ENCODE measurements at places on chromosomes 2 and 18.

DNA sequence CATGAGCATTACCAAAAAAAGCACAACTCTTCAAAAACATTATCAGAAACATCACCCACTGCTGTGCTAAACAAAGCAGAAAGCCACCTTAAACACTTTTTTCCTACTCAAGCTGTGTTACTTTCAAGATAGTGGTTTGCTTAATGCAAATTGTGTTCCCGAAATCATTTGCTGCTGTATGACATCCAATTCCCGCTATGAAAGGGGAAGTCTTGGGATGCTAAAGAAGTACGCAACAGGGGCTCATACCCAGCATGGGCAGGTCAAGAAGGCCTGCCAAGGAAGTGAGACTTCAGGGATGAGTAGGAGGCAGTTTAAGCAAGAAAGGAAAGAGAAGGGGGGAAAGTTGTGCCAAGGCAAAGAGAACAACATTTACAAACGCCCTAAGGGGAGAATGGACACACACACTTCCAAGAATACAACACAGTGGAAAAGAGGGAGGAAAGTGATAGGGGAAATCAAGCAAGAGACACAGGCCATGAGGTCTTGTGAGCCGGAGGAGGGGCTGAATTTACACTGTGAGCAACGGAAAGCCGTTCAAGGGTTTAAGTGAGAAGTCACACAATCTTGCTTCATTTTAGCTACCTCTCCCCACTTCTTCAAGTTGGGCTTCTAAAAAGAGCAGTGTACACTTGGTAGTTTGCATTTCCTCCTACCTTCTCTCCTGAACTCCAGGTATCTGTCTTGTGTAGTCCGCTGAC is 4.0 kb downstream of the PTPN2 start:
- DNase-seq, result no peak

- DNase-seq, result no peak
Observed at GRCh38 chr2:70527447-70528080, 26.1 kb downstream of the TGFA start.

DNA sequence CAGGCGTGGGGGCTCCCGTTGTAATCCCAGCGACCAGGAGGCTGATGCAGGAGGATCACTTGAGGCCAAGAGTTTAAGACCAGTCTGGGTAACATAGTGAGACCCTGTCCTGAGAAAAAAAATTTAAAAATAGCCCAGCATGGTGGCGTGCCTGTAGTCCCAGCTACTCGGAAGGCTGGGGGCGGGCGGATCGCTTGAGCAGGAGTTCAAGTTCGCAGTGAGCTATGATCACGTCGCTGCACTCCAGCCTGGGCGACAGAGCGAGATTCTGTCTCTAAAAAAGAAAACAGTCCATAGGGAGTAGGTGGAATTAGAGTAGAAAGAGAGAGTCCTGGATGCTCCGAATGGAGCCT is 325 bp upstream of the TTLL4 start:
- DNase-seq, result no peak

DNA sequence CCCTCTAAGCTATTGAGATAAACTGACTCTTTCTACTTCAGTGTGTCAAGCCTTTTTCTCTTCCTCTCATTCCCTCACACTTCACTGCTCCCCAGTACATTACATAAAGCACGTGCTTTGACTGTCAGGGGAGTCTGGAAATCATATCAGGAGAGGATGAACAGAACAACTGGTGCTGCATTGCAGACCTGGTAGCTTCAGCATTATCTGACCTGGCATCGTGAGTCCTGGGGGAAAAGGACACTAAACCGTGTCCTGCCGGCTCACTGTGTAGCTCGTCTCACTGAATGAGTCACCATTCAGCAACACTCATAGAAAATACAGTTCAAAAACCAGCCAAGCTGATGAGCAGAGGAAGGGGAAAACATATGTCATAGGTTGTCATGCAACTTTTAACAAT is 108.5 kb upstream of the UNC80 start:
- peak; percentile 64 for DNase-seq

GRCh38 chr2:141200191-141200590 is 930.6 kb downstream of the LRP1B start:
- no peak for DNase-seq

GRCh38 chr2:111149882-111150455 is 29.3 kb downstream of the BCL2L11 start:
- no peak for DNase-seq

DNA sequence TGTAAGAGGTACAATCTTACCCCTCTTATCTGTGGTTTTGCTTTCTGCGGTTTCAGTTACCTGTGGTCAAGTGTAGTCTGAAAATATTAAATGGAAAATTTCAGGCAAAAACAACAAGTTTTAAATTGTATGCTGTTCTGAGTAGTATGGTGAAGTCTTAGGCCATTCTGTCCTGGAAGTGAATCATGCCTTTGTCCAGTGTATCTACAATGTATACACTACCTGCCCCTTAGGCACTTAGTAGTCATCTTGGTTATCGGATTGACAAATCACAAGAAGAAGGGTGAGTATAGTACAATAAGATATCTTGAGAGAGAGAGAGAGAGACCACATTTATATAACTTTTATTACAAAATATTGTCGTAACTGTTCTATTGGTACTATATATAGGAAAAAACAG is 43.5 kb downstream of the RAB3GAP1 start:
- DNase-seq, result no peak

- no peak for DNase-seq
Observed at GRCh38 chr2:101197215-101197745, 46.1 kb upstream of the TBC1D8 start.

- peak; percentile 83 for DNase-seq
Observed at GRCh38 chr2:64644458-64645382, 9.0 kb downstream of the SERTAD2 start.

DNA sequence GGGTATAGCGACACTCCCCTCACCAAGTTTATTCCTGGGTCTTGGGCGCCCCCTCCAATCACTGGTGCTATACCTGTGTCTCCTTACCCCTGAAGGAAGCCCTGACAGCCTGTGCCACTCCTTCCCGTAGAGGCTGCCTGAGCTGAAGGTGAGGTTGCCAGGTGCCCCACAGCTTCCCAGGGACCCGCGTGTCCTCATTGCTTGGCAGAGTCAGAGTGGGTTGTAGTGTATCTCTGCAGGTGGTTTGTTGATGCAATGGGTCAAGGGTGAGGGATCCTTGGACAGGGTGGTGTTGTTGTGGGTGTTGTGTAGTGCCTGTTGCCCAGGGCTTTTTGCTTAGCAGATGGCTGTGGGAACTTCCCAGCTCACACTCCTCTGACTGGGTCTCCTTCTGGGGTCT is 438.7 kb upstream of the FSIP2 start:
- no peak for DNase-seq

- DNase-seq, result no peak
Observed at GRCh38 chr2:71604726-71605120, 151.4 kb downstream of the DYSF start.

DNA sequence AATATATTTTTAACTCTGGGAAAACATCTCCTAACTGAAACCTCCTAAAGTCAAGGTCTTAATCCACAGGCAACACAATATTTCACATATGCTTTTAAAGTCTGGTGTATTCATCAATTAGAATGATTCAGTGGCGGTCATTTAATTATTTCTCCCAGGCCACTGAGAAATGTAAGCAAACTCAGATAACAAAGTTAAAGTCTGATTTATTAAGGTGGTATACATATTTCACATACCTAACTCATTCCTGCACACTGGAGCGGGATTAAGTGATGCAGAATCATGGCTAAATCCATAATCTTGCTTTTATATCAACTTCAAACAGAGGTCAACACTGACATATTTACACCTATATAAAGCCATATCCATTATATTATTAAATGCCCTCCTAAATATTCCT is 43.7 kb downstream of the FRZB start:
- DNase-seq, result no peak

DNA sequence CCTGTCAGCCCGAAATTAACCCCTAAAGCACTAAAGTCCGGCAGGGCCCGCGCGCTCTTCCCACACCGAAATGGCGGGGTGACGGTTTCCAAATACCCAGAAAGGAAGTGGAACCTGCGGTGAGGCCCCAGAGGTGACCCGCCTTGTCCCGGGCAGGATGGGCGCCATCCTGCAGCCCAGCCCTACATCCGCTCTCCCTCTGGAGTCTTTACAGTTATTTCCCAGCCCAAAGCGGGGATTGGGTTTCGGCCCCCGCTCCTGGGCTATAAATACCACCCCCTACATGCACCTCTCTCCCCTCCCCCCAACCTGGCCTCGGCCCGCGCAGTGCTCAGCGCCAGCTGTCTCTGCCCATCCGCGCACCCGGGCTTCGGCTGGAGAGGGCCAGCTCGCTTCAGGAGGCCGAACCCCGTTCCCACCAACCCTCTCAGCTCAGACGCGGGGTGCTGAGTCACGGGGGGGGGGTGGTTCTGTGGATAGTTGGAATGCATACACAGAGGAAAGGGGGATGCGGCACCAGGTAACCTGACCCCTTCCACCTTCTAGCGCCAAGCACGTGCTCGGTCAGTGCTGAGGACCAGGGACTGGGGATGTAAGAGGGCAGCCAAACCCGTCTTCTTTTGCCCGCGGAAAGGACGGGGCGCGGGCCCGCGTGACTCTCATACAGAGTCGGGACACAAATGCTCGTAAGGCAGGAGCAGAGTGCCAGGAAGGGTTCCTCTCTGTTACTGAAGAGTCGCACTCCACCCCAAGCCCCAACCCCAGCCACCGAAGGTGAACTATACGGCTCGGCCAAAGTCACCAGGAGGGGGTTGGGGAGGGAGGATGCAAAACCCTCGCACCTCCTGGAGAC is at the start of gene TUBA4B:
TUBA4B (plus strand) TSS at position 344 of the 853 bp plus-strand sequence; CDS start at position 509, 165 bp downstream.
- peak; percentile 85 for DNase-seq

- DNase-seq, result no peak
Observed at GRCh38 chr2:167861574-167862193, 385.7 kb downstream of the STK39 start.

- no peak for DNase-seq
Observed at GRCh38 chr2:25091265-25091664, 49.4 kb downstream of the EFR3B start.

DNA sequence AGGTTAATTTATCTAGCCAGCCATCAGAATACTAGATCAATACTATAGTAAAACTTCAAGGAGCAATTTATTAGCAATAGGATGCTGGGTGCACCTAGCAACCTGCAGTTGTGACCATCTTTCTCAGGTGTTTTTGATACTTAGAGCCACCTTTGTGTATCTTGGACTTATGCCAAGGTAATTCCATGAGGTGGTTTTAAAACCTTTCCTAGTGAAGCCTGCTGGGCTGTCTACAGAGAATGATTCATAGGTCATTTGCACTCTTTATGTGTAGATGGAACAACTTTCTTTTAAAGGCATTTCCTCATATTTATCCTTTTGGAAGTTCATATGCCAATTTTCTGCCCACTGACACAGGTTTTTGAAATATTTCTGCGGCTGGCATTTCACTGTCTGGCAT is 1030.1 kb upstream of the POU3F3 start:
- peak; percentile 8 for DNase-seq

DNA sequence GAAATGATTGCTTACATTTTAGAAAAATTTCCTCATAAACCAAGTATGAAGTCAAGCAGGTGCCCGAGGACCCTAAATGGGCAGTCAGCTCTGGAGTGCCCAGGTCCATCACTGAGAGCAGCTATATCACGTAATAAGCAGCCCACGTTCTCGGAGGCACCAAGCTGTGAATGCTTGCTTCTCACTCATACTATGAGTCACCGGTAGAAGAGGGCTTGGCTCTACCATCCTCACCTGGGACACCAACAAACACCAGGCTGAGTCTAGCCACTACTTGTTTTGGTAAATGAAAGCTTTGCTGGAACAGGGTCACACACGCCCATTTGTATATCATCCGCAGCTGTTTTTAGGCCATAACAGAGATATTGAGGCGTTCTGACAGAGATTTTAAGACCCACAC is 207.5 kb downstream of the SEPTIN10 start:
- no peak for DNase-seq

DNA sequence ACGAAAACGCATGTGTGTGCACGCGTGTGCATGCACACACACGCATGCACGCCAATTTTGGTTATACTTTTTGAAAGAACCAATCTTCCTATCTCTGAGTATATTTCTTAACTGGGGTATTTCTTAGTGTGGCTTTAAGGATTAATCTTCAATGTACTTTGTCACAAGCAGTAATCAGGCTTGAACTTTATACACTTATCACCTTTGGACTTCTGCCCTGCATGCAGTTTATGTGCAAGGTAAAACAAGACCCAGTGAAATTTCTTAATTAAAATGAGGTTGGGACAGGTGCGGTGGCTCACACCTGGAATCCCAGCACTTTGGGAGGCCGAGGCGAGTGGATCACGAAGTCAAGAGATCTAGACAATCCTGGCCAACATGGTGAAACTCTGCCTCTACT is 85.3 kb downstream of the OSBPL6 start:
- DNase-seq, result no peak

GRCh38 chr18:45441110-45441847 is 174.0 kb upstream of the SLC14A2 start:
- peak; percentile 45 for DNase-seq

DNA sequence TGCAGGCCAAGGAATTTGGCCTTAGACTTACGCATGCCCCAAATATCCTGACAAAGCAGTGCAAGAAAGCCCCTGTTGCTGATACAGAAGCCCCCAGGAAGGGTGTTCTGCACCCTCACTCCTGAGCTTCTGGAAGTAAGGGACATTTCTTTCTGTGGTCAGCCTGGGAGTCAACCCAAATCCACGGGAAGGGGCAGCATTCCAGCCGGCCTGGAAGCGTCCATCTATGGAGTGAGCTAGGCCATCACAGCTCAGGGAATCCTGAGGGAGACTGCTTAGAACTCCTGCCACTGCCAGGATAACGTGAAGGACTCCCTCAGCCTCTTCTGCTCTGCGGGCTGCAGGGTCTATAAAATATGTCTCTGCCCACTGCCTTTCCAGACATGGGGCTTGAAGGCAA is 173.9 kb downstream of the ANAPC1 start:
- no peak for DNase-seq

DNA sequence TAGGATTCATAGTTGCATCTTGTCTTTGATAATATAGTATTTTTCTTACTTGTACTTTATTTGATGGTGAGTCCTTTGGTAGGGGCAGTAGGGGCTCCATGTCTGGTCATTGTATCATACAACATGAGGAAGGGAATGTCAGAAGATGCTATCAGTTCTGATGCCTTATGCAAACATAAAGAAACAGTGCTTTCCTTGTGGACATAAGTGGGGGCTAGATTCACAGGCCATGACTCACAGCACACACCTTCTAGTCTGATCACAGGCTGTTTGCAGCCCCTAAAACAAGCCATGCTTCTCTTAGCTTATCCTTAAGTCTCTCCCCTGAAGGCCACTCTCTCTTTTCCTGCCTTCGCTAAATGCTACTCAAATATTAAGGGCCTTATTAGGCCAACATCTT is 10.7 kb upstream of the SLC14A1 start:
- peak; percentile 67 for DNase-seq

DNA sequence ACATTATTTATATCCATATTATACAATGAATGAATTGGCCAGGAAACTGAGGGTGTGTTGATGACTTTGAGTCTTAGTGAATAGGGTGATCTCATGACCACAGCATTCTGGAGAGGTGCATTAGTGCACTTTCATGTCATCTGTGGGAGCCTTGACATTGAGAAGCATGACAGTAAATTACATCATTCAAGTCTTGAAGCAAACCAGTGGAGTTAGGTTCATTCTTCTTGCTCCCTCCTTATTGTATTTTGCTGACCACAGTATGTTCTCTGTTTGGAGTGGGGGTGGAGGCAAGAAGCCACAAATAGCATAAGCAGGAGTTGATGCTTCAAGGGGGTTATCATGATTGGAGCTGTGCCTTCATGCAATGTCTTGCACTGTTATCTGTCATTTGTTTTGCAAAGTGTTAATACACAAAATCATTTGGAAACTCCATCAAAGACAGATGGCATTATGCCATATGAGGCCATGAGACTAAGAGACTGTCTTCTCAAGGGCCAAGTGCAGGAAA is 680.2 kb downstream of the NYAP2 start:
- peak; percentile 97 for DNase-seq

Measured in HT1080 (cell line).